ENCODE measurements at places on chromosomes 4 and X. TPM values are rescaled to one million over a fixed set of nuclear protein-coding genes. Genes with fewer than 3 reads are reported as not detected.

- no peaks in the 10 kb centered on the region for H3K4me1 ChIP-seq
- H3K27me3 ChIP-seq = peaks cover 17% of the 10 kb centered on the region
- H3K36me3 ChIP-seq = no peaks in the 10 kb centered on the region
- DNase-seq = no peak
- no peak overlapping the region for H3K4me3 ChIP-seq
These were observed 15.4 kb upstream of the HAND2 start for GRCh38 chr4:173545440-173545839.

DNA sequence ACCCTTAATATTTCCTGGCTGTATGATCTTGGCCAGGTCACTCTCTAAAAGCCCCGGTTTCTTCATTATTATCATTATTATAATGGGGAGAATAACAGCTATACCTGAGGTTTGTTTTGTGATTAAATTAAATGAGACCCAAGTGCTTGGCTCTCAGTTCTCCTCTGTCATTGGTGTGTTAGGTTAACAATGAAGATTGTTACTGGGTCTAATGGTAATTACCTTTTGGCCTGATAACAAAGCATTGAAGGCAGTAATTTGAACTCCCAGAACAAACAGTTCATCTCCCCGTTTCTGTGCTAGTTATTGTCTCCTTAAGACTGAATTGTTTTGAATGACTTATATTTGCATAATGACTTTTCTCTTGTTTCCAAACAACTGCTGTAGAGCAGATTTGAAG lies 6.8 kb upstream of the ANAPC4 start:
- no peak overlapping the region for H3K27ac ChIP-seq
- no peak for DNase-seq
- H3K4me3 ChIP-seq = no peak overlapping the region
- no peaks in the 10 kb centered on the region for H3K27me3 ChIP-seq
- H3K4me1 ChIP-seq = no peaks in the 10 kb centered on the region

DNA sequence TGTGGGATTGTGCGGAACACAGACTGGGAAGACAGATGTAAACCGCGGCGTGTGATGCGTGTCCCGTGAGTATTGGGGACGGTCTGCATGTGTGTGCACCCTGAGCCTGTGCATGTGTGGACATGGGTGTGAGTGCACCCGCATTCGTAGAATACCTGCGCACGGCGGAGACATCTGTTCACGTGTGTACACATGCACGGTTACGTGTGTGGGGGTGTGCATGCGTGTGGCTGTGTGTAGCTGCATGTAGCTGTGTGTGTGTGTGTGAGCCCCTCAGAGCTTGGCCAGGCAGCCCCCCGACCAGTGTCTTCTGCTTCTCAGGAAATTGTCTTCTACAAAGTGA lies 19.6 kb downstream of the ATP5ME start:
- DNase-seq = no peak
- H3K4me3 ChIP-seq = no peak overlapping the region
- no peaks in the 10 kb centered on the region for H3K36me3 ChIP-seq
- H3K27me3 ChIP-seq = no peaks in the 10 kb centered on the region
- no peaks in the 10 kb centered on the region for H3K4me1 ChIP-seq
- no peak overlapping the region for H3K27ac ChIP-seq

GRCh38 chr4:26424838-26425237 lies 65.4 kb downstream of the CCKAR start:
- peaks cover 20% of the 10 kb centered on the region for H3K4me1 ChIP-seq
- DNase-seq = no peak
- H3K36me3 ChIP-seq = no peaks in the 10 kb centered on the region

DNA sequence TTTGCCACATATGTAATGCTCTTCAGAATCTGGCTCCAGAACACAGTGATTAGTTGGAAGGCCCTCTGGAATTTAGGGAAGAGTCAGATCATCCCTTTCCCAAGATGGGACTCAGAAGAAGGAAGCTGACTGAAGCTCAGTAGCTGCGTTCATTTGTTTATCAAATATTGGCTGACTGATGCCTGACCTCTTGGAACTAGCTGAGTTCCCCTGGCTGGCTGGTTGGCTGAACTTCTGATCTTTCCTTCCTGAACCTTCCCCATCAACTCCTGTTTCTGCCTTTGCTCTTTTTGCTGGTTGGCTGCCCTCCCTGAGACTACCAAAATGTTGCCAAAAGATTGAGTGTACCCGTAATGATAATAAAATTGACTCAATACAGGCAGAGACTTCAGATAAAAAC lies 866.5 kb upstream of the INTU start:
- H3K36me3 ChIP-seq = no peaks in the 10 kb centered on the region
- no peaks in the 10 kb centered on the region for H3K4me1 ChIP-seq
- no peak for DNase-seq
- no peak overlapping the region for H3K4me3 ChIP-seq
- H3K27me3 ChIP-seq = no peaks in the 10 kb centered on the region

DNA sequence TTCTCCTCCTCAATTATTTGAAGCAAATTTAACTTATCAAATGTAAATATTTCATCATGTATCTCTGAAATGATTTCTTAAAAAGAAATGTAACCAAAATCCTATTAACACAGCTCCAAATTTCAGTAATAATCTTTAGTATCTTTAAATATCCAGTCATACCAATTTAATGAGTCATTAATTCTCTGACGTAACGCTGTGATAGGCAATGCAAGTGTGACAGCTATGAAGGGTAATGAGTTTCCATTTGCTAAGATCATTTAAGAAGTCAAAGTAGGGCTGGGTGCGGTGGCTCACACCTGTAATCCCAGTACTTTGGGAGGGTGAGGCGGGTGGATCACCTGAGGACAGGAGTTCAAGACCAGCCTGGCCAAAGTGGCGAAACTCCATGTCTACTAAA lies 15.6 kb downstream of the RPS3A start:
- no peaks in the 10 kb centered on the region for H3K4me1 ChIP-seq
- H3K27me3 ChIP-seq = no peaks in the 10 kb centered on the region
- no peak for DNase-seq
- no peak overlapping the region for H3K27ac ChIP-seq
- H3K36me3 ChIP-seq = no peaks in the 10 kb centered on the region
- no peak overlapping the region for H3K4me3 ChIP-seq

DNA sequence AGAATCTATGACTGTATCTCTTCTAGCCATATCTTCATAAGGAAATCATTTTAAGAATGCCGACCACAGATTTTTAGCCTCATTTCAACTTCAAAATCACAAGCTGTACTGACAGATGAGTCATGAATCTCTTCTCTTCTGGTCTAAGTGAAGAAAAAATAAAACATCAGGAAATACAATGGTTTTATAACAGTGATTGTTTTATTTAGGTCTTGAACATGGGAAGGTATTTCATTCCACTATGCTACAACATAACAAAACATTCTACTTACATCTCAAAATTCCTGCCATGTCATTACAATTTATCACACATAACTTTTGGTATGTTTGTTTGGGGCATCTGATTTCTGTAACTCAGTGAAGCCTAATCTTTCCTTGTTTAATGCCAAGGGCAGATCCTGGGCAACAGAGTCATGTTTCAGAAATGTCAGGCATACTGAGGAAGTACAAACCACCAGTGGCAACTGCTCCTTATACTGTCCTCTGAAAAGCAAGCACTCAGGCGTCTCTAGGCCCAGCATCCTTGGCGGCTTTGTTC lies 325.0 kb downstream of the PDHA2 start:
- no peaks in the 10 kb centered on the region for H3K4me1 ChIP-seq
- no peak for DNase-seq
- H3K36me3 ChIP-seq = no peaks in the 10 kb centered on the region
- no peak overlapping the region for H3K4me3 ChIP-seq
- no peak overlapping the region for H3K27ac ChIP-seq
- no peaks in the 10 kb centered on the region for H3K27me3 ChIP-seq

- H3K4me3 ChIP-seq = no peak overlapping the region
- no peak overlapping the region for H3K27ac ChIP-seq
- DNase-seq = no peak
- H3K4me1 ChIP-seq = peaks cover 47% of the 10 kb centered on the region
These were observed 18.9 kb downstream of the TMSB4X start for GRCh38 chrX:12993826-12994225.

DNA sequence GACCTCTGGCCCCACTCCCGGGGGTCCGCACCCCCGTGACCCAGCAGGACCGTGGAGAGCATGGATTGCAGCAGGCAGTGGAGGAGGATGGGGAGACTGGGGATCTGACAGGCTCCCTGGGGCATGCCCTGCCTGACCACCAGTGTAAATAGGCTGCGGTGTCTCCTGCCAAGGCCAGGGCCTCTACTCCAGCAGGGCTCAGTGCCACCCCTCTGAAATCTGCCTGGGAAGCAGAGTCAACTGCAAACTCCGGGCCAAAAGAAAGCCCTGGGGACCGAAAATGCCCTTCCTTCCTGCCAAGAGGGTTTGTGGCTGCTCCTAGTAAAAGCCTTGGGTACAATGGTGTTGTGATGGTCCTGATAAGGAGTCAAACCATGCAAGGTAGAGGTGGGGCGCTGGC lies 6.4 kb downstream of the ADRA2C start:
- H3K27me3 ChIP-seq = no peaks in the 10 kb centered on the region
- no peak overlapping the region for H3K27ac ChIP-seq
- DNase-seq = no peak
- no peaks in the 10 kb centered on the region for H3K4me1 ChIP-seq

DNA sequence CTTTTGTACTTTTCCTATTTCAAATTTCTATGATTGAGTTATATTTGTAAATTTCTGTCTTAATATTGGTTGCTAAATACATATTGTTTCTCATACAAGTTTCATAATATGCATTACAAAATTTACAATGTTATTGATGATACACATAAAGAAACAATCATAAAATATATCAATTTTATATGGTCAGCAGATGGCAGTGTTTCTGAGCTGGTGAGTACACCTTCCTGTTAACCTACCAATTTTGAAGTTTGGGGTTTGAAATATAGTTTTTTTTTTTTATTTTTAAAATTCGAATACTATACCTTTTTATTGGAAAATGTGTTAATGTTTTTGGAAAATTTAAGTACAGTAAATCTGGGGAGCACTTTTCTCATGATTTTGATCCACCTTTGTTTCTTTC lies 1953.1 kb upstream of the ADGRL3 start:
- no peak overlapping the region for H3K4me3 ChIP-seq
- no peaks in the 10 kb centered on the region for H3K36me3 ChIP-seq
- no peak for DNase-seq
- H3K27ac ChIP-seq = no peak overlapping the region
- no peaks in the 10 kb centered on the region for H3K4me1 ChIP-seq

DNA sequence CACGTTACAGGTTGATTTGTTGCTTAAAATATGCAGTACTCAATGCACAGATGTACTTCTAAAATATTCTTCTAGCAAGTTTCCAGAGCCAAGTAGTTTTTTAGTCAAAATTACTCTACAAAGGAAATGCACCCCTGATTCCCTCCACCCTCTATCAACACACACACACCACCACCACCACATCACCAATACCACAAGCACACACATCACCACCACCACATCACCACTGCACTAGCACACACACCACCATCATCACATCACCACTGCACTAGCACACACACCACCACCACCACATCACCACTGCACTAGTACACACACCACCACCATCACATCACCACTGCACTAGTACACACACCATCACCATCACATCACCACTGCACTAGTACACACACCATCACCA lies 105.2 kb upstream of the FRG1 start:
- no peak for DNase-seq
- H3K4me1 ChIP-seq = no peaks in the 10 kb centered on the region
- no peaks in the 10 kb centered on the region for H3K27me3 ChIP-seq
- no peaks in the 10 kb centered on the region for H3K36me3 ChIP-seq

DNA sequence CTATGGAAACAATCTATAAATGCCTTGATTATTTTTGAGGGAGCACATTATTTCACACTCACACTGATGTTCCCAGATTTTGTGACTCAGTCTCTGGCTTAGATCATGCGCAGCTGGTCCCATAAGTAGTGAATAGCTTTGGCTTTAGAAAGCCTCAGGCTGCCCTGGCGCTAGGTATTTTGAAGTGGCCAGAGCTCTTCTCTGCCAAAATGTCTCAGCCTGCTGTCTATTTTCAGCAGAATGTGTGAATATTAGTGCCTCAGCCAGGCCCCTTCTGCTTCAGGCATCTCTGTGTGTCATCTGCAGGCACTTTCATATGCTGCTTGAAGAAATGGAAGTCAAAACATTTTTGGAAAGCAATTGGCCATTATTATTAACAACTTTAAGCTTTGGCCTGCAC lies 931.0 kb upstream of the INTU start:
- no peaks in the 10 kb centered on the region for H3K36me3 ChIP-seq
- no peak for DNase-seq
- no peak overlapping the region for H3K4me3 ChIP-seq
- no peaks in the 10 kb centered on the region for H3K27me3 ChIP-seq

GRCh38 chr4:163042306-163042705 lies 124.4 kb downstream of the NAF1 start:
- no peak overlapping the region for H3K27ac ChIP-seq
- DNase-seq = no peak
- H3K36me3 ChIP-seq = no peaks in the 10 kb centered on the region
- H3K4me1 ChIP-seq = no peaks in the 10 kb centered on the region
- H3K4me3 ChIP-seq = no peak overlapping the region

GRCh38 chrX:109943092-109943739 lies 59.7 kb upstream of the TMEM164 start:
- H3K4me3 ChIP-seq = no peak overlapping the region
- no peaks in the 10 kb centered on the region for H3K36me3 ChIP-seq
- DNase-seq = no peak

DNA sequence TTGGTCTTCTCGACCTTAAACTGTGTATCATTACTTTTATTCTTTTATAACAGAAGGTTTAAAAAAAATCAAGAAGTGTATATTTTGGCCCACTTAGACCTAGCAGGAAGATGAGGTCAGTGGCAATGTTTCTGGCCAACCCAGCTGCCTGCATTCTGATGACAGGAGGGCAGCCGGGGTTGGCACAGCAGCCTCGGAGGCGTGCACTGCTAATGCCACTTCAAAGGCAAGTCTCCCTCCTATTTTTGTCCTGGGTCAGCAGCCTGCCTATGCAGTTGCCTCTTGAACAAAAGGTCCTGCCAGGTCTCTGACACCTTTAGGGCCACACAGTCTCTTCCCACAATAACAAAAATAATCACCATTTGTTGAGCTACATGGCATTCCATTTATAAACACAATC lies 89.4 kb upstream of the MYOZ2 start:
- DNase-seq = peak; percentile 29
- no peaks in the 10 kb centered on the region for H3K27me3 ChIP-seq
- H3K4me3 ChIP-seq = no peak overlapping the region
- H3K4me1 ChIP-seq = no peaks in the 10 kb centered on the region
- H3K27ac ChIP-seq = no peak overlapping the region
- no peaks in the 10 kb centered on the region for H3K36me3 ChIP-seq

DNA sequence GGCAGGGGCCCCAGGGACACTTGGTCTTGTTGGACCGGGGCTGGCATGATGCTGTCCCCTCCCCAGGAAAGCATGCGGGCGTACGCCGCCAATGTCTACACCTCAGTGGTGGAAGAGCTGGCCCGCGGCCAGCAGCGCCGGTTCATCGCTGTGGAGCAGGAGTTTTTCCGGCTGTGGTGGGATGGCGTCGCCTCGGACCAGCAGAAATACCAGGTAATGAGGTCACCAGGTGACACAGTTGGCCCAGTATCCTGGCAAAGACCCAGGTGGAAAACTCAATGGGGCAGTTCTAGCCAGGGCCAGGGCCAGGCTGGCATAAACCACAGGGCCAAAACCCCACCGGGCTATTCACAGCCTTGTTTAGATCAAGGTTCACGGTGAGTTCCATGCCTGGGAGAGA lies 1.5 kb downstream of the MAN2B2 start:
- H3K27me3 ChIP-seq = no peaks in the 10 kb centered on the region
- peak overlapping the region; percentile 17 for H3K27ac ChIP-seq
- no peak overlapping the region for H3K4me3 ChIP-seq

The MTNR1A gene
- 0.09 TPM for polyA plus RNA-seq

The PDE6B gene
- polyA plus RNA-seq = 0.99 TPM

The ABLIM2 gene
- polyA plus RNA-seq = 13.1 TPM

The POU3F4 gene
- not detected for polyA plus RNA-seq

The ADGRL3 gene
- 0.21 TPM for polyA plus RNA-seq

The C4orf33 gene
- 5.5 TPM for polyA plus RNA-seq

The CENPVL2 gene
- polyA plus RNA-seq = not detected

The UGT2B15 gene
- 40.6 TPM for polyA plus RNA-seq

The GAGE13 gene
- polyA plus RNA-seq = not detected

The PAGE1 gene
- polyA plus RNA-seq = not detected
